ENCODE measurements at places on chromosomes 5 and 9. TPM values are rescaled to one million over a fixed set of nuclear protein-coding genes. Genes with fewer than 3 reads are reported as not detected.
A peak's percentile ranks its signal among the peaks of the same experiment; 100 is the strongest.

DNA sequence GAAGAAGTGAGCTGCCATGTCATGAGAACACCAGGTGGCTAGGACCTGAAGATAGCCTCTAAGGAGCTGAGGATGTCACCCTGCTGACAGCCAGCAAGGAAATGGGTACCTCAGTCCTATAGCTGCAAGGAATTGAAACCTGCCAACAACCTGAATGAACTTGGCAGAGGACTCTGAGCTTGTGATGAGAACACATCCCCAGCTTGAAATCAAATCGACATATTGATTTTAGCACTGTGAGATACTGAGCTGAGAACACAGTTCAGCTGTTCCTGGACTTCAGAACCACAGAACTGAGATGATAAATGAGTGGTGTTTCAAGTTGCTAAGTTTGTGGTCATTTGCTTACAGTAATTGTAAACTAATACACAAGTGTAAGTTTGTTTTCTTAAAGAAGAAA is 5.5 kb upstream of the RASEF start:
- DNase-seq = no peak
- no peak overlapping the region for H3K27ac ChIP-seq

GRCh38 chr5:17277907-17278306 is 60.5 kb downstream of the BASP1 start:
- DNase-seq = no peak
- H3K4me1 ChIP-seq = no peaks in the 10 kb centered on the region
- H3K4me3 ChIP-seq = no peak overlapping the region
- H3K27me3 ChIP-seq = no peaks in the 10 kb centered on the region
- H3K27ac ChIP-seq = no peak overlapping the region

SPAG8 gene
- 1.6 TPM for total RNA-seq

SCGB3A2 gene
- not detected for total RNA-seq

KCTD16 gene
- total RNA-seq = 0.04 TPM

DNA sequence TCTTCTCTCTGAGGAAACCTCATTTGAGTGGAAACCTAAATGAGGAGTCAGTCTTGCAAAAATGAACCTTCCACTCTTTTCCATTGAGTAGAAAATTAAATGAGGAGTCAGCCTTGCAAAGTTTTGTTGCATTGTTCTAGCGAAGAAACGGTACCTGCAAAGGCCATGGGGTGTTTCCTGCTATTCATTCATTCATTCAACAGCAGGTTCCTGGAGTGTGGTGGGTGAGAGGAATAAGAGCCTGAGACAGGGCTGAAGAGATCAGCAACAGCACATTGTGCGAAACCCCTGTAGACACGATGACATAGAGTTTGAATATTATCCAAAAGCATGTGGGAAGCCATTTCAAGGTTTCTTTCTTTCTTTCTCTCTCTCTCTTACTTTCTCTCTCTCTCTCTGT is 14.6 kb upstream of the SETX start:
- no peak overlapping the region for H3K4me3 ChIP-seq
- H3K27me3 ChIP-seq = no peaks in the 10 kb centered on the region
- no peaks in the 10 kb centered on the region for H3K36me3 ChIP-seq
- DNase-seq = no peak
- no peak overlapping the region for H3K27ac ChIP-seq

- no peaks in the 10 kb centered on the region for H3K4me1 ChIP-seq
- no peaks in the 10 kb centered on the region for H3K27me3 ChIP-seq
- no peak for DNase-seq
- no peak overlapping the region for H3K4me3 ChIP-seq
Observed at GRCh38 chr9:20269620-20270019, 352.7 kb downstream of the MLLT3 start.

- H3K27ac ChIP-seq = no peak overlapping the region
- no peak for DNase-seq
- no peaks in the 10 kb centered on the region for H3K27me3 ChIP-seq
- peaks cover 8% of the 10 kb centered on the region for H3K4me1 ChIP-seq
Observed at GRCh38 chr9:120532475-120532874, 47.5 kb downstream of the CDK5RAP2 start.

BNIP1 gene
- 7.2 TPM for total RNA-seq

GRCh38 chr9:94864196-94864595 is 137.7 kb downstream of the AOPEP start:
- no peak overlapping the region for H3K4me3 ChIP-seq
- no peak for DNase-seq
- H3K4me1 ChIP-seq = no peaks in the 10 kb centered on the region
- H3K27ac ChIP-seq = peak overlapping the region; percentile 86

DNA sequence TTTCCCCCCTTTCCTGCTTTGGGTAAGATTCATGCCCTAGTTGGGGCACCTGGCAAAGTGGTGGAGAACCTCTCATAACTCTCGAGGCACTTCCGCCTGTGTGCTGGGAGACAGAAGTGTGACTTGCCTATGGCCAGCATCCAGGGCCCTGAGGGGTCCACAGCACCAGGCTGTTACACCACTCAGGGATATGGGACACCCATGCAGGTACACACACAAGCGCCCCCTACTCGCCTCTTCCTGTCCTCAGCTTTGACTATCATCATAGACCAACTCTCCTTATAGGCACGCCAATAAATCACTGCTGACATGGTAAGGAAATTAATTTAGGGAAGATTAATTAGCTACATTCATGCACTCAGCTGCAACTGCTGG is 45.4 kb downstream of the SHB start:
- H3K36me3 ChIP-seq = no peaks in the 10 kb centered on the region
- H3K27me3 ChIP-seq = no peaks in the 10 kb centered on the region
- DNase-seq = no peak
- H3K27ac ChIP-seq = peak overlapping the region; percentile 76

CCNB1 gene
- 5.6 TPM for total RNA-seq

GRCh38 chr5:40384782-40385390 is 294.8 kb upstream of the PTGER4 start:
- no peak overlapping the region for H3K27ac ChIP-seq
- H3K36me3 ChIP-seq = no peaks in the 10 kb centered on the region
- H3K4me3 ChIP-seq = no peak overlapping the region
- no peak for DNase-seq
- no peaks in the 10 kb centered on the region for H3K4me1 ChIP-seq
- H3K27me3 ChIP-seq = no peaks in the 10 kb centered on the region

DNA sequence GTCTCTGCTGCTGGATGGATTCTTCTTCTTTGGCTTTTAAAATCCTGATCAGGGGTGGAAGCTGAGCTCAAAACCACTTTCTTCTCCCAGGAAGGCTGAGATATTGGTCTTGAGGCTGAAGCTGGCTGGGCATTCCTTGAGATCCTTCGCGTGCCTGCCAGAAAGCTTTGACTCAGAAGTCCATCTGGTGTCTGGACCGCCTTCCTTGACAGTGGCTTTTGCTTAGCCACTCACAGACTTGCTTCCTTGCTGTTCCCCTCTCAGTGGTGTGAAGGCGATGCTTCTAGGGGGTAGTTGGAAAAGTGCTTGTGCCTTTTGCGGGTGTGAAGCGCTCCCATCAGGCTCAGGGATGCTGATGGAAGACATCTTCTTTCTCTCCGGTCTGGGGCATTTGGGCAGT is 45.9 kb downstream of the RGS3 start:
- H3K27me3 ChIP-seq = no peaks in the 10 kb centered on the region
- peaks cover 77% of the 10 kb centered on the region for H3K4me1 ChIP-seq
- no peak overlapping the region for H3K4me3 ChIP-seq
- peaks cover 61% of the 10 kb centered on the region for H3K36me3 ChIP-seq
- H3K27ac ChIP-seq = peak overlapping the region; percentile 77

GPR151 gene
- total RNA-seq = not detected

RANBP3L gene
- total RNA-seq = 1.7 TPM

GRCh38 chr5:45410304-45410995 is 285.7 kb downstream of the HCN1 start:
- no peak for DNase-seq
- H3K4me3 ChIP-seq = no peak overlapping the region
- no peaks in the 10 kb centered on the region for H3K27me3 ChIP-seq
- no peaks in the 10 kb centered on the region for H3K4me1 ChIP-seq
- no peaks in the 10 kb centered on the region for H3K36me3 ChIP-seq

TMEM215 gene
- not detected for total RNA-seq

DNA sequence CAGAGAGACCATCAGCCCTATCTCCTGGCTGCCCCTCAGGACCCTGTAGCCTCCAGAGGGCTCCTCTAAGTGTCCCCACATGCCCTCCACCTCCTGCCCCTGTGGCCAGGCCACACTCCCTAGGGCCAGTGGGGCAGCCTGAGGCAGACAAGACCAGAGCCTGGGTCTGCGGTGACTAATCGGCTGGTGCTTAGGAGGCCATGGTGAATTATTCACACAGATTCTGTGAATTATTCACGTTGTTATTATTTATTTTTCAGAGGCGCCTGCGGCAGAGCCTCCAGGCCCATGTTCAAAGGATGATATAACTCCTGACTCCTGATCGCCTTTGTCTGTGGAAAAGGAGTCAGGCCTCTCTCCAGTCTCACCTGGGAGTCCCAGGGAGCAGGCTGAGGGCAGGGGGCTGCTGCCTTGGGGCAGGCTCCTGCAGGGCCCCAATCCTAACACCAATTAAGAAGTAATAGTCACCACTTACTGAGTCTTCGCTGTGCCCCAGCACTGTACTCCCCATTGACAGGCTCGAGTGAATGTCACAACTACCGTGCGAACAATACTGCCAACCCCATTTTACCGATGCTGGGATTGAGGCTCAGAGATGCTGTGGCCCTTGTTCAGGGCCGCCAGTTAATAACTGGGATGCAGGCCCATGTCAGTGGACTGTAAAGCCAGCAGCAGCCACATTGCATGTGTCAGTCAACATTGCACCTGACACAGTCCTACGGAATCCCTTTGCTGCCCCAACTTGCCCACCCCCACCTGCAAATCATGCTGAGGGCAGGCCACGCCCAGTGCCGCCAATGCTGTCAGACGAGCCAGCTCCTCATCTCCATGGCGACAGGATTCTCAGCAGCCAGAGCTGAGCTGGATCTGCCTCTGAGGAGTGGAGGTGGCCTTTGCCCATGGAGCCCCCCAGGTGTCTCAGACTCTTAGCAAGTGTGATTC is 94.9 kb downstream of the PCDH1 start:
- H3K36me3 ChIP-seq = no peaks in the 10 kb centered on the region
- H3K27me3 ChIP-seq = no peaks in the 10 kb centered on the region
- DNase-seq = no peak
- peaks cover 19% of the 10 kb centered on the region for H3K4me1 ChIP-seq

IFNA13 gene
- not detected for total RNA-seq

GRCh38 chr5:143174714-143175398 is 228.6 kb downstream of the NR3C1 start:
- peaks cover 7% of the 10 kb centered on the region for H3K4me1 ChIP-seq
- no peak overlapping the region for H3K27ac ChIP-seq
- no peak overlapping the region for H3K4me3 ChIP-seq
- no peaks in the 10 kb centered on the region for H3K36me3 ChIP-seq
- no peaks in the 10 kb centered on the region for H3K27me3 ChIP-seq

DNA sequence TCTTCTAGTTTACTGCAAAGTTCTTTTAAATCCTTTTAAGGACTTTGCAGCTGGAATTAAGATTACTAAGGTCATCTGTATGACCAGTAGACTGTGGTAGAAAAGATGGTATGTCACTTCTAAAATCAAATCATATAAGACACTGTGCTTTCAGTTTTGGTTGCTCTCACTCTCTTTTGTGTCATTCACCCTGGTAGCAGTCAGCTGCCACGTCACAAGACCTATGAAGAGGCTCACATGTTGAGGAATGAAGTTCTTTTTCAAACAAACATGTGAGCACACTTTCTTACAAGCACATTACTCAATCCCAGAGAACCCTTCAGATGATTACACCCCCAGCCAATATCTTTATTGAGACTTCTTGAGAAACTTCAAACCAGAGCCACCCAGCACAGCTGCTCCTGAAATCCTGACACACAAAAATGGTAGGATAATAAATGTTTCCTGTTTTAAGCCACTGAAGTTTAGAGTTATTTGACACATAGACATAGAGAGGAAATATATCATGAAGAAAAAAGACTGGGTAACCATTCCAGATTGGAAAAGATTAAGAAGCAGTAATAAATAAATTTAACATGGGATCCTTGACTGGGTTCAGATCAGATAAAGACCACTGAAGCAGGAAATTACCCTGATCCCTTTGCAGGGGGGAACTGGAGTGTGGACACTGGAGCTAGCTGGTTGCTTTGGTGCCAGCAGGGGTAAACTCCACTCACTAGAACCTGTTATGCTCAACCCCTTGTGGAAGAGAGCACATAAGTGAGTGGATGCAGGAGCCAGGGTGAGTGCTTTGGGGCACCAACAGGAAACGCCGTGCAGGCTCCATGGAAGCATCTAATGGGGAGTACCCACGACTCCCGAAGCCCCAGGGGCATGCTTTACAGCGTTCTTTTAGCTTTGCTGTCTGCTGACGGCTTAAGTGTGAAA is 64.1 kb downstream of the SLCO4C1 start:
- no peaks in the 10 kb centered on the region for H3K27me3 ChIP-seq
- H3K36me3 ChIP-seq = no peaks in the 10 kb centered on the region

DNA sequence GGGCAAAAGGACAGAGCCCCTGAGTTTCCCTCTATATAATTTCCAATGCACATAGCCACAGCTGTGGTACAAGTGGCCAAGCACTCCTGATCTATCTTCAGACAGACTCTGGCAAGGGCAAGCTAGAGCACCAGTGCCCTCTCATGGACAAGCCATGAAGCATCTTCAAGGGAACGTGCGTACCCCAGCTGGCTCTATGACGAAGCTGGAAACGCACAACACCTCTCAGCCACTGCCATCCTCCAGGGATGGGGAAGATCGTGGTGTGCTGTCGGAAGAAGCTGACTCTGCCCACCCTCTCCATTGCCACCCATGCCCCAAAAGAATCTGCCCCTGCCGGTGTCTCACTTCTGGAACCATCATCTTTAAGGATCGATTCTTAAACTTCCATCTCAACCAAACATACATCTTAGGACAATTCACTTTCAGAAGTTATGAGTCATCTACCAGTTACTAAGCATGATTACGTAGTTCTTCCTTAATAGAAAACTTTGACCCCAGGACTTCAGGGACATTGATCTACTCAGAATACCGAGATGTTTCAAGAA is 482.9 kb downstream of the AGTPBP1 start:
- no peak overlapping the region for H3K4me3 ChIP-seq
- H3K36me3 ChIP-seq = no peaks in the 10 kb centered on the region
- H3K4me1 ChIP-seq = no peaks in the 10 kb centered on the region

DNA sequence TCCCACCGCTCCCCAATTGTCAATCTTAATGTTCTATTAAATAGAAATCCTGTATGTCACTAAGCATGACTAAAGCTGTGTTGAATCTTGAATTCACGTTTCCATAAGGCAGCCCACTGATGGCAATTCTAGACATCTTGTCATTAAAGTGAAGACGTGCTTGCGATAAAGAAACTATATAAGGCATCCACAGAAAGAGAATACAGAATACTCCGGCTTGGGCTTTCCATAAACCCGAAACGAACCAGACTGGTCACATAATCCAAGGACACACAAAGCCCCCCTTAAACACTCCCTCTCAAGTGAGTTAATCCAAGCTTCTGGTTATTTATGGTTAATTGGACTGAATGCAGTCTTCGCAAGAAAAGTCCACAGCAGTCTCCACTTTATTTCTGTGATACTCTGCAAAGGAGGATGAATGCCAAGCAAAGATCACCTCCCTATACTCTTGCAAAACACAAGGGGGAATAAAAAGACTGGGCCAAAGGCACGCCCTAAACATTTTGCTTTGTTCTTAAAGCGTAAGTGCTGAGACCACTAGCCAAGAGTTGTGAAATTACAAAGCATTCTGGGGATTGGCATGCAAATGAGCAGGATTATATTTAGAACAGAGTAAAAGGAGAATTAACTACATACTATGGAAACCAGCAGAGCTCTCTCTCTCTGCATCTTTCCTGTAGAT is 54.7 kb downstream of the DPYSL3 start:
- H3K36me3 ChIP-seq = no peaks in the 10 kb centered on the region
- H3K4me1 ChIP-seq = no peaks in the 10 kb centered on the region
- peak; percentile 74 for DNase-seq
- peak overlapping the region; percentile 89 for H3K27ac ChIP-seq

SLC45A2 gene
- total RNA-seq = not detected

PCDHB11 gene
- 1.8 TPM for total RNA-seq

All from right atrium auricular region (tissue), 2 donors.